ENCODE measurements at places on chromosomes 16 and 17.
A peak's percentile ranks its signal among the peaks of the same experiment; 100 is the strongest.

GRCh38 chr17:81097134-81097942 is 62.4 kb downstream of the BAIAP2 start:
- DNase-seq = peak; percentile 80

- no peak for DNase-seq
Observed at GRCh38 chr17:10243883-10244844, 45.8 kb upstream of the GAS7 start.

DNA sequence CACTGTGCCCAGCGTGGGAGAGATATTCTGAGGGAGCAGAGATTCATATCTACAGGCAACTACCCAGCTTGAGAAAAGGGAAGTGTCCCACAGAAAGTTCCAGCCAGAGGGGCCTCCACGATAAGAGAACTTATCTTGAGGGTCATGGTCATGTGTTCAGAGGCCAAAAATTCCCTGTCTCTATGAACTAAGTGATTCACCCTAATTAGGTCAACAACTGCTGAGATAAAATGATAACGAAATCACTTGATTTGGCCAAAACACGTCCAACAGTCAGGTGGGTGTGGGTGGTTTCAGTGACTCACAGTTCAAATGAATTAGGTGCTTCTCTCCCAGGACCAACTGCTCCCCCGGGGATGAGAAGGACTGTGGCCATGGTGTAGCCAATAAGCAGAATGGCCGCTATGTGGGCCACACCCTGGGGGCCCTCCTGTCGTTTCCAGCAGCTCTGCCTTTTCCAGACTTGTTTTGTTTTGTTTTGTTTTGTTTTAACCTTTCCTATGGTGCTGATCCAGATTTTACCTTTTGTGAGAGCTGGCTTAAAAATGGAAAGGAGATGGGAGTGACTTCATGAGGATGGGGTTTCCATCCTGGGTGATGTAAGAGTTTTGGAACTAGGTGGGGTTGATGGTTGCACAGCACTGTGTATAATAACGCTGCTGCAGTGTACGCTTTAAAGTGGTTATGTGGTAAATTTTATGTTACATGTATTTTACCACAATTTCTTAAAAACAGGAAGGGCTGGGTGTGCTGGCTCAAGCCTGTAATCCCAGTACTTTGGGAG is 8.7 kb downstream of the DNAI2 start:
- no peak for DNase-seq

- DNase-seq = no peak
Observed at GRCh38 chr16:4936181-4936990, 562 bp downstream of the PPL start.

DNA sequence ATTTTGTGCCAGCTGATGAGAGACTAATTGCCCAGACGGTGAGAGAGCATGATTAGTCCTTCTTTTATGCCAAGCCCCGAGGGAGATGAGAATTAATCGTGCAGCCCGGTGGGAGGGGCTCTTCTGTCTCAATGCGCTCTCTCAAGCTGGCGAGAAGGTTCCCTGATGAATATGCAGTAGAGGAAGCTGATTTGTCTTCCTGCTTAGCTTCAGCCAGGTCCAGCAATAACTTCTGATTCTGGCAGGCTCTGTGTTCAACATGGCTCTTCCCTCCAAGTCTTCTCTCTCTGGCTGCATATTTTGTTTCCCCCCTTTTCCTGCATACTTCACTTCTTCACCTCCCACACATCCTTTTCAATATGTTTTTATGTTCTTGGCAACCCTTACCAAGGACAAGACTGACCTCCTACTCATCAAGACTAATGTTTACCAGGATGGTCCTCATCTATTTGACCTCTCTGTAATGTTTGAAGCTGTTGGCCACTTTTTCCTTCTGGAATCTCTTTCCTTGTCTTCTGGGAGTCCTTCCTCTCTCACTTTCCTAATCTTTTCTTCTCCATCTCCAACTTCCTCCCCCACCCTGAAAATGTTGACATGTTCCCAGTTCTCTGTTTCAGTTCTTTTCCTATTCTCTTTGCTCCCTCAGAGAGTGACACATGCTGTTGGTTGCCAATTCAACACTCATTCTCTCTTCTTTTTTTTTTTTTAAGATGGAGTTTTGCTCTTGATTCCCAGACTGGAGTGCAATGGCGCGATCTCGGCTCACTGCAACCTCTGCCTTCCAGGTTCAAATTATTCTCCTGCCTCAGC is 33.1 kb downstream of the ARL4D start:
- DNase-seq = no peak

DNA sequence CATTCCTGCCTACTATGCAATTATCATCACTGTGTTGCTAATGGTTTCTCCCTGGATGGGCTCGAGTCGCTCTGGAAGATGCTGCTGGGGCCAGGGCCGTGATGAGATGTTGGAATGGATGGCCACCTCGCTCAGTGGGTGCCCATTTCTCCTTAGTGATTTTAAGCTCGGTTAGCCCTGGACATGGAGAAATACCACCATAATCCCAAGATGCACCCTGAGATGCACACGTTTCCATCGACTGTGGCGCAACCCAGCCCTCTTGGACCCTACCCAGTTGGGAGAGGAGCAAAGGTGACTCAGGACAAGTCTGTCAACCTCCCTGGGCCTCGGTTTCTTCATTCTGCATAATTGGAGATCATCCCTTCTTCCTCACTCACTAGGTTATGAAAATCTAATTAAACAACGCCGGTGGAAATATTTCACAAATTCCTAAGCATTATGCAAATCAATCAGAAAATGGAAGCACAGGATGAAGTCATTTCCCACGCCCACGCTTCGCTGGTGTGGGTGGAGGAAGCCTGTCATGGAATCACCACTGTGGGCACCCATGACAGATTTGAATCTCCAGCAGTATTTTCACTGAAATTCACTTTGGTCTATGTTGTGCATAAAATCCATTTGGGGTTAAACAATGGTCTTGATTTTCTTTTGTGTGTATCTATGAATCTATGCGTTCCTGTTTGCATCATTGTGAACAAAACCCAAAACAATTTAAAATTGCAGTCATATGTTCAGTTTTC is 195.2 kb downstream of the AXIN2 start:
- no peak for DNase-seq

- DNase-seq = no peak
Observed at GRCh38 chr16:12294471-12294870, 317.9 kb downstream of the SNX29 start.

- DNase-seq = no peak
Observed at GRCh38 chr16:3503523-3503922, 2.7 kb downstream of the CLUAP1 start.

DNA sequence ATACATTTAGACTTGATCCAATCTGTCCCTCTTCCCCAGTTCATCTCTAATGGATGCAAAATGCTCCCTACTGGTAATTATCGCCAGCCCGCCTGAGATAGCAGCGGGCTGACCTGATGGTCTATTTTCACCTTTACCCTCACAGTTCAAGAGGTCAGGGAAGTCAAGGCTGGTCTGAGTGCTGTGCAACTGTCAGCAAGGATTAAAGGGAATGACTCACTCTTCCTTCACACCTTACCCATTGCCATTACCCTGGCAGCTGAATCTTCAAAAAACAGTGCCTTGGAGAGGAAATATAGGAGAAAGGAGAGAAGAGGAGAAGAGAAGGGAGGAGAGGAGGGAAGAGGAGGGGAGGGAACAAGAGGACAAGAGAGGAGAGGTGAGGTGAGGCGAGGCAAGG is 36.3 kb downstream of the GRB7 start:
- DNase-seq = no peak

DNA sequence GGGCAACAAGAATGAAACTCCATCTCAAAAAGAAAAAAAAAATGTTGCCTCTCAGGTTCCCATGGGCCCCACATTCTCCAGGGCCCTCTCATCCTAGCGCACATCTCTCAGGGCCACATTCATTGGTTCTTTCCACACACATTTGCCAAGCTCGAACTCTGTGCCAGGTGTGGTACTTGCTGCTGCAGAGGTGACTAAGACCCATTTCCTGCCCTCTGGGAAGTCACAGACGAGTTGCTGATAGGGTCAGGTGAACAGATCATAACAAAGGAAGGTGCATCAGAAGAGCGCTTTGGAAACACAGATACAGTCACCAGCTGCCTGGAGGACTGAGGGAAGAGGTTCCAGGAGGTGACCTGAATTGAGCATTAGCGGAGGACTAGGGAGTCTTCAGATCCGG is 1.0 kb downstream of the GSDMA start:
- DNase-seq = no peak

DNA sequence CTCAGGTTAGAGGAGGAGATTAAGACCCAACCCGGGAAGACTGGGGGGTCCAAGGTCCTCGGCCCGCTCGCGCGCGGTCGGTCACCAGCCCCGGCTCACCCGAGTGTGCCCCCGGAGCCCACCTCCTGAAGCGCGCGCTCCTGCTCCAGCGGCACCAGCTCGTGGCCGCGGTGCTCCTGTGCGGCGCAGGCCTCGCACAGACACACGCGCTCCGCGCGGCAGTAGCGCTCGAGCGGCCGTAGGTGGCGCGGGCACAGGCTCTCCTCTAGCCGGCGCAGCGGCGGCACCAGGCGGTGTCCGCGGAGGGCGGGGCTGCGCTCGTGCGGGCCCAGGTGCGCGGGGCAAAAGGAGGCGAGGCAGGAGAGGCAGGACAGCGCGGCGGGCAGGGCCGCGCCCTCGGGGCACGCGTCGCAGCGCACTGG is 618 bp downstream of the TRIM47 start:
- peak; percentile 33 for DNase-seq

GRCh38 chr17:8976638-8977037 is 11.1 kb upstream of the PIK3R5 start:
- DNase-seq = no peak

DNA sequence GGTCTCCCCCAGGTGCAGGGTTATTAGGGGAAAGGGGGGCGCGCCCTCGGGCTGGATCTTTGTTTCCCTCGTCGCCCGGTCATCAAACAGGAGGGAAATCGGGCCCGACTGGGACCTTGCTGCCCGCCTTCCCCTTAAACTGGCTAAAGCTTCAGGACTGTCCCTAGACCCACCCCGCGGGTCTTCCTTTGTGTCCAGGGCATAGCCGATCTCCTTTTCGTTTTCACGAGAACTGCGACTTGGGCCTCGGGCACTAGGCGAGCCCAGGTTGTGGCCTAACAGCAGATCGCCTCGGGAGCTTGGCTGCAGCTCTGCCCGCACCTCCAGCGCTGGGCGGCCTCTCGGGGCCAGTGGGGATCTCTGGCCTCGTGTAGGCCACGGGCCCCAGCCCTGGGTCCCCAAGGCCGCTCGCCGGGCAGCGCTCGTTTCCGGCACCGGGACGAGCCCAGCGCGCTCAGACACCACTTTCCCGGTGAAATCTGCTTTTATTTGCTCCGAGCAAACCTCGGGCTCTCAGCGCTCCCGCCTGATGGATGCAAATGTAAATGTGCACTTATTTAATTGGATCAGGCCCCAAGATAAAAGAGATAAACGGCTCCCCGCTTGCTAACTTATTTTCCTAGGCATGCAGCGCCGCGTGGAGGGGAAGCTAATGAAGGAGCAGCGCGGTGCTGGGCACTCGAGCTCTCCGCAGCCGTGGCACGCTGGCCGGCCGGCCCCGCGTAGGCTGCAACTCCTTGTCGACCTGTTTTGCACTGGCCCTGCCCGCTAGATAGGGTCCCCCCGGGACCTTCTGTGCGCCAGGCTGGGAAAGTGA is 7.8 kb downstream of the IRX5 start:
- DNase-seq = no peak

- DNase-seq = no peak
Observed at GRCh38 chr17:16489431-16489830, 2.6 kb downstream of the LRRC75A start.

GRCh38 chr17:3888343-3889171 is 4.3 kb downstream of the CAMKK1 start:
- DNase-seq = peak; percentile 79

DNA sequence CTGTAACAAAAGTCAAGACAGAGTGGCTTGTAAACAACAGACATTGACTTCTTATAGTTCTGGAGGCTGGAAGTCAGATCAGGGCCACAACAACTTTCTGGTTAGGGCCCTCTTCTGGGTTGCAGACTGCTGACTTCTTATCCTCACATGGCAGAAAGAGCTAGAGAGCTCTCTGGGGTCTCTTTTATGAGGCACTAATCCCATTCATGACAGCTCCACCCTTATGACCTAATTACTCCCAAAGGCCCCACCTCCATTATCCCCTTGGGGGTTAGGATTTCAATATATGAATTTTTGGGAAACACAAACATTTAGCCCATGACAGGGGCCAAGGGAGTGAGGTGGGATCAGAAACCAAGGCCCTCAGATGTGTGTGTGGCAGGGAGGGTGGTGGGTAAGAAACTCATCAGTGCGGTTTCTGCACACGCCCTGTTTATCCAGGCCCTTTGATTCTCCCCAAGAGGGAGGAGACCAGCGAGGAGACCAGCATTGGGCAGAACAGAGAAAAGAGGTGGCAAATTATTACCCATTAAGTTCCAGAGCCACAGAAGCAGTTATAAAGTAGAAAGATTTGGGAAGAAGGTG is 74.8 kb downstream of the UTP18 start:
- no peak for DNase-seq

- no peak for DNase-seq
Observed at GRCh38 chr16:82582975-82583374, 43.8 kb upstream of the CDH13 start.

- peak; percentile 60 for DNase-seq
Observed at GRCh38 chr17:27654654-27655524, 23.9 kb downstream of the LGALS9 start.

DNA sequence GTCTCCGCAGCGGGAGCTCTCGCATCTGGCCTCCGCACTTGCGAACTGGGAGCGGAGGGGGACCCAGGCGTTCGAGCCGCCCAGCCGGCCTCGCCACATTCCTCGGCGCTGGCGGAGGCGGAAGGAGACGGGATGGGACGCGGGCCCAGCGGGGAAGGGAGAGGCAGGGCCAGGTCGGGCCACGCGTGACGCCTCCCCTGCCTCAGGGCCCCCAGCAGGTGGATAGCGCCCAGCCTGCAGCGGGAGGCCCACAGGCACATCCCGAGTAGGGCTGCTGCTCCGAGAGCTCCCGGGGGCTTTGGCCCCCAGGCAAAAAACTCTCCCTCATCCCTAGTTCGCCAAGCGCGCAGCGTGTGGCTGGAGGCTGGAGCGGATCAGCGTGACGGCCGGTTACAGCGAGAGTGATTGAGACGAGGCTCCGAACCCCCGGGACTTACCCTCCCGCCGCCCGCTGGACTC is 800 bp downstream of the PLEKHH3 start:
- DNase-seq = no peak

- DNase-seq = no peak
Observed at GRCh38 chr16:5379954-5380353, 282.4 kb upstream of the EEF2KMT start.

All from brain microvascular endothelial cell (primary cell).